T-helper 2 cell treated with Interferon-gamma antibody and Interleukin-4, amounts not matched to agents 100 ng/mL and 5 ng/mL, for 36 hours (primary cell): ENCODE measurements at places on chromosomes 3 and 15. TPM values are rescaled to one million over a fixed set of nuclear protein-coding genes. Genes with fewer than 3 reads are reported as not detected.

FAM107A gene
- not detected in 2 replicates for total RNA-seq

IL12A gene
- total RNA-seq = 4.0 and 4.3 TPM in 2 replicates

LACTB gene
- total RNA-seq = 10.4 and 11.2 TPM in 2 replicates

NRROS gene
- 85.8 and 87.2 TPM in 2 replicates for total RNA-seq

REC114 gene
- total RNA-seq = not detected in 2 replicates

NEK10 gene
- total RNA-seq = 1.5 TPM in 2 replicates

PGBD4 gene
- 3.7 and 3.8 TPM in 2 replicates for total RNA-seq

ALCAM gene
- total RNA-seq = 12.0 and 13.1 TPM in 2 replicates

ZSCAN29 gene
- total RNA-seq = 28.0 and 28.2 TPM in 2 replicates

ARHGAP31 gene
- 2.7 and 3.0 TPM in 2 replicates for total RNA-seq

GATA2 gene
- not detected in 2 replicates for total RNA-seq

CNTN6 gene
- total RNA-seq = not detected in 2 replicates

CHAC1 gene
- total RNA-seq = 2.7 and 3.6 TPM in 2 replicates

RUBCN gene
- total RNA-seq = 39.5 and 40.3 TPM in 2 replicates

IP6K1 gene
- total RNA-seq = 34.2 and 37.4 TPM in 2 replicates

HTR3E gene
- not detected in 2 replicates for total RNA-seq

TNFSF10 gene
- 129 and 140 TPM in 2 replicates for total RNA-seq

PLOD2 gene
- total RNA-seq = 0.23 and 0.32 TPM in 2 replicates

ASB14 gene
- total RNA-seq = not detected in 2 replicates

PSTPIP1 gene
- total RNA-seq = 142 and 144 TPM in 2 replicates

CAMKV gene
- not detected in 2 replicates for total RNA-seq

PPP1R14D gene
- total RNA-seq = not detected in 2 replicates

ENTPD3 gene
- total RNA-seq = not detected in 2 replicates

PRSS50 gene
- not detected in 2 replicates for total RNA-seq

PROK2 gene
- 0.50 and 0.66 TPM in 2 replicates for total RNA-seq

EFHB gene
- 0.43 TPM in 1 of 2 replicates, not detected in the other for total RNA-seq

CCDC13 gene
- 0.45 TPM in 1 of 2 replicates, not detected in the other for total RNA-seq

ELL3 gene
- total RNA-seq = 0.64 and 1.4 TPM in 2 replicates

CFAP91 gene
- not detected in 2 replicates for total RNA-seq

RARB gene
- not detected in 2 replicates for total RNA-seq

UROC1 gene
- total RNA-seq = not detected in 2 replicates

NR1I2 gene
- total RNA-seq = 0.07 and 0.09 TPM in 2 replicates

SELENOS gene
- 40.0 and 42.5 TPM in 2 replicates for total RNA-seq

LSMEM2 gene
- total RNA-seq = not detected in 2 replicates

AQP9 gene
- not detected in 2 replicates for total RNA-seq

ZDHHC19 gene
- not detected in 2 replicates for total RNA-seq

MAGEL2 gene
- not detected in 2 replicates for total RNA-seq

RPUSD2 gene
- total RNA-seq = 13.5 and 14.2 TPM in 2 replicates

IMPG2 gene
- 0.20 TPM in 2 replicates for total RNA-seq

ALDH1A3 gene
- not detected in 2 replicates for total RNA-seq

GOLGA6A gene
- not detected in 2 replicates for total RNA-seq

CCR9 gene
- total RNA-seq = not detected in 2 replicates
